ENCODE measurements at places on chromosomes 13 and 19. TPM values are rescaled to one million over a fixed set of nuclear protein-coding genes. Genes with fewer than 3 reads are reported as not detected.

DNA sequence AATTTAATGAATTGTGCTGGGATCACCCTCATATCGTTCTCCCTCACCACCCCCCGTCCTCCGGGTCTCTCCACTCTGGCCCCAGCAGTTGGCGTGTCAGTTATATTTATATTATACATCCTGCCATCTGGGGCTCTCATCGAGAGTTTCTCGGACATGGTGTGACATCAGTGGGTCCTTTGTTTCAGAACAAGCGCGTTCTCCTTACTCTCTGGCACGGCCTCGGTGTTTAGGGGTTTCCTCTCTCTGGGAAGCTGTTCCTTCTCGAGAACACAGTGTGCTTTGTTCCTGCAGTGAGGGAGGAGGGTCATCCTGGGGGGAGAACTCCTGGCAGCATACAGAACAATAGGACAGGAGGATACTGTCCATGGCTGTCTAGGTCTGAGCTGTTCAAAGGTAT lies 9.8 kb upstream of the MCF2L start:
- DNase-seq: no peak

Gene CGB1
- polyA plus RNA-seq: not detected

Gene FGF9
- polyA plus RNA-seq: 1.9 TPM

Gene IL17D
- 2.4 TPM for polyA plus RNA-seq

Gene ZNF69
- 2.5 TPM for polyA plus RNA-seq

Measured in urinary bladder (tissue), 4 donors.